Cardiac septum (tissue), 1 donor: ENCODE measurements at places on chromosomes 16 and 17. TPM values are rescaled to one million over a fixed set of nuclear protein-coding genes. Genes with fewer than 3 reads are reported as not detected.

SMIM36 gene
- total RNA-seq: not detected

SPATA32 gene
- total RNA-seq: not detected

FKBP10 gene
- 17.7 TPM for total RNA-seq

NOD2 gene
- 0.40 TPM for total RNA-seq

RHBDF1 gene
- total RNA-seq: 31.4 TPM

ABCA6 gene
- 14.6 TPM for total RNA-seq

LGALS9B gene
- not detected for total RNA-seq

IRX5 gene
- total RNA-seq: 15.4 TPM

PPM1E gene
- 1.1 TPM for total RNA-seq

DNA sequence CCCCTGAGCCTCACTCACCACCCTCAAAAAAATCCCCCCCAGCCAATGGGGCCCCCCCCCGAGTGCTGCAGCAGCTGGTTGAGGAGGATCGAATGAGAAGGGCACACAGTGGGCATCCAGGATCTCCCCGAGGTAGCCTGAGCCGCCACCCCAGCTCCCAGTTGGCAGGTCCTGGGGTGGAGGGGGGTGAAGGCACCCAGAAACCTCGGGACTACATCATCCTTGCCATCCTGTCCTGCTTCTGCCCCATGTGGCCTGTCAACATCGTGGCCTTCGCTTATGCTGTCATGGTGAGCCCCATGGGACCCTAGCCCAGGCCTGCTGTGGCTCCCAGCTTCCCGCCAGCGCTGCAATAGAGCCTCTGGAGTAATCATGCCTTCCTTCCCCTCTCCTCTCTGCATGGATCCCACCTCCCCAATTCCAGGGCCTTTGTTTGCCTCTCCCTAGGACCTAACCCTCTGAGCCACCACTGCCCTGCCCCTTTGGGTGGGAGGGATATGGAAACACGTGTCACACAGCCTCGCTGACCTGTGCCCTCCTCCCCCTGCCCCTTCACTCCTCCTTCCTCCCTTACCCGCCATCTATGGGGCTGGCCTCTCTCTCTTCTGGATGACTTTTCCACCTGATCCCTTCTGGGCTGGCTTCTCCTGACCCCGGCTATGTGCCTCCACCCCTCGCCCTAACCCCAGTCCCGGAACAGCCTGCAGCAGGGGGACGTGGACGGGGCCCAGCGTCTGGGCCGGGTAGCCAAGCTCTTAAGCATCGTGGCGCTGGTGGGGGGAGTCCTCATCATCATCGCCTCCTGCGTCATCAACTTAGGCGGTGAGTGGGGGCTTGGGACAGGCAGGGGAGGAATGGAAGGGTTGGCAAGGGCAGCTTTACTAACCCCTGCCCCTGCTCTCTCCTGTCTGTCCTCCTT, 1.9 kb downstream of the PRRT2 start:
- no peak for DNase-seq

DNA sequence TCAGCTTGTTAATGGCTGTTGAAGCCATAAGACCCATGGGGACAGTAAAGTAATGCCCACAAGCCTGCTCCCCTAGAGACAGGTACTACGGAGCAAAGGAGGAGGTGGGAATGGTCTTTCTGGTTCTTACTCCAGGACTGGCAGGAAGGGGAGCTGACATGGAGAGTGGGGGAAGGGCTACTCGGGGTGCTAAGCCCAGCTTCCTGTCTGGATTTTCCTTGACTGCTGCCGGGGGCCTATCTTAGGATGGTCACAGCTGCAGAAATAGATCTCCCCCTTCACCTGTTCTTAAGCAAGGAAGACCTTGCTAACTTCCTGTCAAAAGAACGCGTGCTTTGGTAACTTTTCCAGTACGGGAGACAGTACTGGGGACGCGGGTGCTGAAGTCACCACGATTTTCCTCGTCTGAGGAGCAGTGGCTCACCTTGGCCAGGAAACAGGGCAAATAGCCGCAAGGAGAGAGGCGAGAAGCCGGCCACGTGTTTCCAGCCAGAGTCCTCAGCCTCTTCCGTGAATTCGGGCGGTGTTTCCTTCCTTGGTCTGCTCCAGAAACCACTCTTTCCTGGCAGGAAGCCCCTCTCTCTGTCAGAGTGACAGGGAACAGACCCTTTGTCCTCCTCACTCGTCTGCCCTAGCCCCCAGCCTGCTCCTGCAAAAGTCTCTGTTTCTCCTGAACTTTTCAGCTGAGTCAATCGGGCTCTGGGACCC, 656 bp upstream of the PRR29 start:
- no peak for DNase-seq

DNA sequence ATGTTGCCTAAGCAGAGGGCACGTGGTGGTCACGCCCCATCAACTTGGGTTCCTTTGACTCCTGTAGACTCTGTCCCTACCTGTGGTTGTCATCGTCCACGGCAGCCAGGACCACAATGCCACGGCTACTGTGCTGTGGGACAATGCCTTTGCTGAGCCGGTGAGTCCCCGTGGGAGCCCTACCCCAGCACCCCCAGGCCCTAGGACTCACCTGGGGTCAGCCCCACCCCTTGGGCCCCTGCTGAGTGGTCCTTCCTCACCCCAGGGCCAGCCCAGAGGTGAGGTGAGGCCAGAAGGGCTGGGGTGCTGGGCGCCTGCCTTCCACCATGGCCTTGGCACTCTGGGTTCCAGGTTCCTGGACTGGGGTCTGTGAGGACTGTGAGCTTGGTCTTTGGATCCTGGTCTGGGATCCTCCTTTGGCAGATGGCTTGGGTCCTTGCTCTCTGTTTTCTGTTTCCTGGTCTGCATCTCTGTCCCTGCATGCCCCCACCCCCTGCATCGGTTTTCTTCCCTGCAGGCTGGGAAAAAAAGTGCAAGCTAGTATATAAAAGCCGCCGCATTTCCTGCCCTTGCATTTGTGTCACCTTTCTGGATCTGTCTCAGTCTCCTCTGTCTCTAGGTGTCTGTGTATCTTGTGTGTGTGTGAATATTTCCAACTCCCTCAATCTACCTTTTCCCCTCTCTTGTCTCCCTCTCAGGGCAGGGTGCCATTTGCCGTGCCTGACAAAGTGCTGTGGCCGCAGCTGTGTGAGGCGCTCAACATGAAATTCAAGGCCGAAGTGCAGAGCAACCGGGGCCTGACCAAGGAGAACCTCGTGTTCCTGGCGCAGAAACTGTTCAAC, 17.5 kb downstream of the STAT5A start:
- DNase-seq: no peak

- DNase-seq: no peak
These were observed 117.1 kb downstream of the KCNJ2 start for GRCh38 chr17:70286391-70286790.

DNA sequence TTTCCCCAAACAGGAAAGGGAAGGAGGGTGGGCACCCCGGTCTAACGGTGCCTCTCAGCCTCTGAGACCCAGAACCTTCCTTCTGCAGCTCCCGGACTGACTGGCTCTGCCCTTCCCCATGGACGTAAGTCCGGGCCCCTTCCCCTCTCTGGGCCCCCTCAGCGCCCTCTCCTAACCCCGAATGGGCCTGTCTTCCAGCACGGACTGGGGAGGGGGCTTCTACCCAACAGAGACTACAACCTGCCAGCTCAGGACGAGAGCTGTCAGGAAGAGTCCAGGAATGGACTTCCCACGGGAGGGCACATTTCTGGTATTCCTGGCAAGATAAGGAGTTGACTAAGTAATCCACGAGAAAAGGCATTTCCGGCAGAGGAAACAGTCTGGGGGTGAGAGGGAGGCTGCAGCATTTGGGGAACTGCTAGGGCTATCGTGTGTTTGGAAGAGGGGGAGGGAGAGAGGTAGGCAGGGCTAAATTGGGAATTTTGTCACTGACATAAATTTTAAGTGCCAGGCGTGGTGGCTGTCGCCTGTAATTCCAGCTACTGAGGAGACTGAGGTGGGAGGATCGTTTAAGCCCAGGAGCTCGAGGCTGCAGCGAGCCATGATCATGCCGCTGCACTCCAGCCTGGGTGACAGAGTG, 12.1 kb upstream of the ALDOA start:
- no peak for DNase-seq

GRCh38 chr16:66605177-66605978, 874 bp downstream of the CMTM3 start:
- DNase-seq: peak; percentile 78

DNA sequence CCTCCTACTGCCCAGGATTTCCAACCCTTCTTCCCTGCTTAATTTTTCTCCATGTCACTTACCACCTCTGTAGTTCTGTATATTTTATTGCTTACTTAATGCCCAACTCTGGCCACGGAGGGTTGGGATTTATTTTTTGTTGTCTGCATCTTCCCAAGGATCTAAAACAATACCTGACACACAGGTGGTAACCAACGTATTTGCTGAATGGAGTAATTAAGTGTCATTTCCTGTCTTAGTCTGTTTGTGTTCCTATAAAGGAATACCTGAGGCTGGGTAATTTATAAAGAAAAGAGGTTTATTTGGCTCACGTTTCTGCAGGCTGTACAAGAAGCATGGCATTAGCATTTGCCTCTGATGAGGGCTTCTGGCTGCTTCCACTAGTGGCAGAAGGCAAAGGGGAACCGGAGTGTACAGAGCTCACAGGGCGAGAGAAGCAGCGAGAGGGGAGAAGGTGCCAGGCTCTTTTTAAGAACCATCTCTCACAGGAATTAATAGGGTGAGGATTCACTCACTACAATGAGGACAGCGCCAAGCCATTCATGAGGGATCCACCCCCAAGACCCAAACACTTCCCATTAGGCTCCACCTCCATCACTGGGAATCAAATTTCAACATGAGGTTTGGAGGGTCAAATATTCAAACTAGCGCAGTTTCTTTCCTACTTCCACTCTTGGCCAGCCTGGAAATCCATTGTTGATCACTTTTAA, 44.8 kb downstream of the ERN1 start:
- DNase-seq: no peak

- DNase-seq: no peak
These were observed 306.1 kb upstream of the XYLT1 start for GRCh38 chr16:17776888-17777287.

- DNase-seq: no peak
These were observed 469.6 kb downstream of the SOX9 start for GRCh38 chr17:72590382-72590781.

GRCh38 chr17:75875182-75875939, 3.0 kb downstream of the TRIM47 start:
- no peak for DNase-seq

DNA sequence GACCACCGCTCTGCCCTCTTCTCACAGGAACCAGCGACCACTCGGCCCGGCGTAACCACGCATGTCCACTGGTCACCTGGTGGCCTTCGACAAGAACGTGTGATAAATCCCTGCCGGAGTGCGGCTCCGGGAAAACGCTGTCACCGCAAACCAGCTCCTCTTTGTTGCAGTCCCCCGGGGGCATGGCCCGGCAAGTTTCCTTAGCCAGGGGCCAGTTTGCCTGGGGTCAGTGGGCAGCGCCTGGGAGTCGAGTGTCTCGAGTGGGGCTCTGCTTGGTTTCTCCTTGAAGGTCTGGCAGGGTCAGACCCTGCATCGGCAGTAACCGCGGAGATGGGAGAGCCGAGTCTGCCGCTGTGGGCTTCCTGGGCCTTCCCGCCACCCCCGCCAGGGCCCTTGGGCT, 52.5 kb downstream of the JPH3 start:
- DNase-seq: no peak

- DNase-seq: no peak
These were observed 21.1 kb downstream of the STH start for GRCh38 chr17:46020023-46020761.

DNA sequence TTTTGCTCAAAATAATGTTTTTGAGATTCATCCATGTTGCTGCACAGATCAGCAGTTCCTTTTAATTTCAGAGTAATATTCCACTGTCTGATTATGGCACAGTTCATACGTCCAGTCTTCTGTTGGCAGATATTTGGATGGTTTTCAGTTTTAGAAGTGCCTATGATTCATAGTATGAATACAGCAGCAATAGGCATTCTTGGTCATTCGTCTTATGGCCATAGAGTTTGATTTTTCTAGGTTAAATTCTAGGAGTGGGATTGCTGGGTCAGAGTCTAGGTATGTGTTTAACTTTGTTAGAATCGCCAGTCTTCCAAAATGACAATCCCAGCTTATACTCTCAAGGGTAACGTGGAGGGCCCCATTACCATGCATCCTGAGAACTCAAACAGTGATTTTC, 11.5 kb upstream of the IL34 start:
- DNase-seq: no peak

DNA sequence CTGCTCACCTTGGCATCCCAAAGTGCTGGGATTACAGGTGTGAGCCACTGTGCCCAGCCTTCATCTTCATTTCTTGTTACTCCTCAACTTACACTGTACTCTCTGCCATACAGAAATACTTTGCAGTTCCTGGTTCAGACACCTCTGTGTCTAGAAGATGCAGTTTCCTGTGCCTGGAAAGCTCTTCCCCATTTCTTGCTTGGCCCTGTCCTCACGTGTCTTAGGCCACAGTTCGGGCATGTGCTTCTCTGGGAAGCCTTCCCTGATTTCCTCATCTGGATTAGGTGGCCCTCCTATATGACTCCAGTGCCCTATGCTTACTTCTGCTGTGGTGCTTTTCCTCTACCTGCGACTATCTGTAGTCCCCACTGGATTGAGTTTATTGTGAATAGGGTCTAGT, 26.5 kb upstream of the CDR2 start:
- DNase-seq: no peak

GRCh38 chr16:68782198-68783174, 45.4 kb downstream of the CDH1 start:
- no peak for DNase-seq

DNA sequence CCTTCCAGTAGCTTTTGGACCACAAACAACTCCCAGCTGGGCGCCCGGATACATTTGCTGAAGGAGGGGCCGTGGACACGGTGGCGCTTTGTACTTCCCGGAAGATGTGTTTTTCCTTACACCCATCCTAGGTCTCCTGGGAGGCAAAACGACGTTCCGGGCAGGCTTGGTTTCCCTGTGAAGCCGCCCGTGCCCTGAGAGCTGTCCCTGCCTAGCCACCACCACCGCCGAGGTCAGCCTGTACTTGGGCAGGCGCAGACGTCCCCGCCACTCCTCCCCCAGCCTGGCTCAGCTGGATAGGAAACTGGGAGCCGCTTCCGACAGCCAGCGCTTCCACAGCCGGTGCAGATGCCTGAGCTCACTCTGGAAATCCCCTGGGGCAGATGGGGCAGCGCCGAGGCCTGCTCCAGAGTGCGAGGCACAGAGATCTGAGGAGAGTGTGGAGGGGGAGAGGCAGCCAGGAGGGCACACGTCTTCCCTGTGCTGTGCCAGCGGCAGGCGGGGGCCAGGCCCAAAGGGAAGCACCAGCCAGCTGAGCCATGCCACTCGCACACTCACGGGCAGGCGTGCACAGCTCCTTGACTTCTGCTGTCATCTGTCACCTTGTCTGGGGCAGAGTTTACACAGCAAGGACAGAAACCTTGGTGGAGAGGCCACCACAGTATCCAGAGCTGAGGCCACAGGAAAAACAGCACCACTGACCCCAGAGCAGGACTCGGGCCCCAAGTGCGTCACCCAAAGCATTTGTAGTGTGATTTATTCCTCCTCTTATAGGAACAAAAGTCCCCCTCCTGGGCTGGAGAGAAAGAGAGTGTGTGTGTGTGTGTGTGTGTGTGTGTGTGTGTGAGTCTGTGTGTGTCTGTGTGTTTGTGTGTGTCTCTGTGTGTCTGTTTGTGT, 3.0 kb downstream of the RHBDF2 start:
- DNase-seq: peak; percentile 90

DNA sequence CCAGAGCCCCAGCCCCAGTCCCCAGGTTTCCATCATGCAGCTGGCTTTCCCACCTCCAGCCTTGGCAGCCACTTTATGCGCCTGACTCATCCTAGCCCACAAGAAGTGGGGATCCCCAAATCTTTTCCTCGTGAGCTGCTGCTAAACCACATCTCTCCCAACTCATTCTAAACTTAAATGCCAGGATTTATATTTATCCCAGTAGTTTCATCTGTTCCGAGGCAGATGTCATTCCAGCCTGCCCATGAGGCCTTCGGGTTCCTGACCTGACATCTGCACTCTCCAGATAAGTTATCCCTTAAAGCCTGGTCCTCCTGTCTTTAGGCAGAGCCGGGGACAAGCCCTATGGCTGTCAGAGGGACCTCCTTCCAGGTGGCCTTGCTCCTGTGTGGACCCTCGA, 16.6 kb downstream of the PLXDC1 start:
- no peak for DNase-seq
